ENCODE measurements at places on chromosomes 5 and 9. TPM values are rescaled to one million over a fixed set of nuclear protein-coding genes. Genes with fewer than 3 reads are reported as not detected.

DNA sequence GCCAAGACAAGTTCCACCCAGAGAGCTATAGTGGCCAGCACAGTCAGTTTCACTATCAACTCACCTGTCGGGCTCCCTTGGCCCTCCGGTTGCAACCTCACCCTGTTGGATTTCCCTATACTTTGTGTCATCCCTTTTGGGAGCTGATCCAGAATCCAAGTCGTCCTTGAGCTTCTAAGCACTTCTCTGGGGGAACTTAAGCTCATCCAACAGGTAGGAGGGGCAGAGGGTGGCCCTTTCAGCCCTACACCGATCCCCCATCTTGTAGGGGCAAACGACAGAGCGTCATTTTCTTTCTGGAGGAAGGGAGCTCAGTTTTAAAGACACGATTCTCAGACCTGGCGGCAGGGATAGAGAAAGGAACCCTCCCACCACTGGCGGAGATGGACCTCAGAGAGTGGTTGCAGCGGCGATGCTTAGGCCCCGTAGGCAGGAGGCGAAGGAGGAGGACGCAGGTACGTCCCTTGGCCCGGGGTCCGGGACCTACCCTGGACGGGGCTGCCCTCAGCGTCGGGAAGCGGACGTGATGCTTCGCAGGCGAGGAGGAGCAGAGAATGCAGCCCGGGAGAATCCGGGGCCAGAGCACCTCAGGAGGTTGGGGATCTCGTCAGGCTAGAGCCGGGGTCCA lies 519 bp downstream of the ZER1 start:
- DNase-seq = no peak

DNA sequence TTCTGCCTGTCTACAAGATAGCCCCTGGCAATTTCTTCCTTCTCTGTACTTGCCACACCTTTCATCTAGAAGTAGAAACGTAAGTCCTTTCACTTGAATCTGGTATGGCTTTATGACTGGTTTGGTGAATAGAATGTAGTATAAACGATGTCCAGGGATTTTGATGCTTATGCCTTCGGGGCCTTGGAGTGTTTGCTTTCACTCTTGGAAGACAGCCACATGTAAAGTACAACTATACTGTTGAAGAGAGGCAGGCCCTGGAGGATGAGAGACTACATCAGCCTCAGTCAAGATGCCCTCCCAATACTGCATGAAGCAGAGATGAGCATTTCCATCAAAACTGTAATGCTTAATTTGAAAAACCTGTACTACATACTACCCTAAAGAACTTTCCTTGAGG lies 553.8 kb upstream of the C9orf72 start:
- DNase-seq = no peak

GRCh38 chr9:137280474-137281344 lies 3.2 kb downstream of the TOR4A start:
- DNase-seq = no peak

The NMUR2 gene
- not detected for total RNA-seq

The TRPM6 gene
- not detected for total RNA-seq

The ADCY2 gene
- not detected for total RNA-seq

DNA sequence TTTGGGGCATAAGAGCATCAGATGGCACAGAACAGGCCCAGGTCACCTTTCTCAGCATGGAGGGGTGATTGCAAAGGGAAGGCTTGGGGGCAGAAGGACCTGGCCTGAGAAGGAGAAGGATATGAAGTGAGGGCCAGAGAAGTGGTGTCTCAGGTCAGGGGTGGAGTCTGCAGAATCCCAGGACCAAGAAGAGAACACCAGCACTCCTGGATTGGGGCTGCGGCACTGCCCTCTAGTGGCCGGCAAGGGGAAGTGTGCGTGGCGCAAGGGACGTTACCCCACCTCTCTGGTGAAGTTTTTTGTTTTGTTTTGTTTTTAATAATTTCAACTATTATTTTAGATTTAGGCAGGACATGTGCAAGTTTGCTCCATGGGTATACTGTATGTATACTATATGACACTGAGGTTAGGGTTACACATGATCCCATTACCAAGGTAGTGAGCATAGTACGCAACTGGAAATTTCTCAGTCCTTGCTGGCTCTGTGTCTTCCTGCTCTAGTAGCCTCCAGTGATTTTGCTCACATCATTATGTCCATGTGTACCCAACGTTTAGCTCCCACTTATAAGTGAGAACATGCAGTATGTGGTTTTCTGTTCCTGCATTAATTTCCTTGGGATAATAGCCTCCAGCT lies 1548.6 kb downstream of the EFNA5 start:
- DNase-seq = no peak

DNA sequence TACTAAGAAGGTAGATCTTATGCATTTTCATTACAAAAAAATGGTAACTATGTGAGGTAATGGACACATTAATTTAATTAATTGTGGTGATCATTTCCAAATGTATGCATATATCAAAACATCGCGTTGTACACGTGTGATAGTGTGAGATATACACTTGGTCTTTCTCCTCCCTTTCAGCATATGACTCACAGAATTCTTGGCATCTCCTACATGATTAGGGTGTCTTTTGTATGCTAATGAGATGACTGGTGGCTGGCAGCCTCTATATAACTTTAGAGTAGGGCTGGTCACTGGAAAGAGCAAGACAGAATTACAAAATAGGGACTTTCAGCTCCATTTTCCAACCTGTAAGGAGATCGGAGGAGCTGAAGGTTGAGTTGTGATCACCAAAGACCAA lies 1167.6 kb downstream of the CDH12 start:
- DNase-seq = no peak

- no peak for DNase-seq
Measured at GRCh38 chr9:135480071-135480939, 723 bp downstream of the PPP1R26 start.

GRCh38 chr9:131754846-131755245 lies 15.0 kb upstream of the RAPGEF1 start:
- DNase-seq = no peak

GRCh38 chr5:107831612-107832395 lies 161.1 kb upstream of the EFNA5 start:
- no peak for DNase-seq

DNA sequence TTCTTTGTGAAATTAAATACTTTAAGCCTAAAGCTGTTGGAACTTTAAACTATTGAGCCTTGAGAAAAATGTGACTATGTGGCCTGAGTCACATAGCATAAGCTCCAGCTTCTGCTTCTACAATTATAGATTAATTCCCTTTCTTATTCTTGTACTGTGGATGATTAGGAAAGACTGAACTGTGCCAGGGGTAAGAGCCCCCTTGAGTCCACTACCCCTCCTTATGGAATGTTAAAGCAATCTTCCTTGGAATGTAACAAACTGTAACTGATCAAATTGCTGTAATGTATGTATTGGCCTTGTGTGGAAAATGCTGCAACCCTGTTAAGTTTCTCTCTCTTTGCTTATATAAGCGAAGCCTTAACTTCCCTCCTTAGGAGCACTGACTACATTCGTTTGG lies 273.2 kb downstream of the FAM170A start:
- no peak for DNase-seq

DNA sequence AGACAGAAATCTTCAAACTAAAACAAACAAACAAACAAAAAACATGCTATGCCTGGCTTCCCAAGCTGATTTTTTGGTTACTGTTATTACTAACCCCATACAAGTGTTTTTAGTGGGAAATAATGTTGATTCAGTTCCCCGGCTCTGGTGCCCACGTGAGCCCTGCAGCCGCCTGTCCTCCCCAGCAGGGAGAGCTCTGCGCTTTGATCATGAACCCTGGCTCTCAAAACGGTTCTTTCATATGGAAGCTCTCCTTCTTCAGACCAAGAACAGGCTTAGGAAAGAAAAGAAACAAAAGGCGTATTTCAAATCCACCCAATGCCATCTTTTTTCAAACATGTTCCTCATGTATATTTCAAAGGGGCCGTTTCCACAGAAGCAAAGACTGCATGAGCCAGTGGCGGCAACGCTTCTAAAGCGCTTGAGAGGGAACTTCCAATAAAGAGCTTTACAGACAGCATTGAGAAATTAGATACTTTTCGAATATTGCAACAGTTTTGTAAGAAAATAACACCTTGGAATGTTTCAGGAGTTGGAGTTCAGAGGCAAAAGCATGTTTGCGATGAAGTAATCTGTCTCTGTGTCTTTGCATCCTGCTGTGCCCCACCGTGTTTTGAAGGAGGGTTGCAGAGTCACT lies 74.8 kb downstream of the ICE1 start:
- peak; percentile 34 for DNase-seq

- no peak for DNase-seq
Measured at GRCh38 chr5:7169240-7169878, 226.6 kb upstream of the ADCY2 start.

The SPATA31E1 gene
- total RNA-seq = not detected

DNA sequence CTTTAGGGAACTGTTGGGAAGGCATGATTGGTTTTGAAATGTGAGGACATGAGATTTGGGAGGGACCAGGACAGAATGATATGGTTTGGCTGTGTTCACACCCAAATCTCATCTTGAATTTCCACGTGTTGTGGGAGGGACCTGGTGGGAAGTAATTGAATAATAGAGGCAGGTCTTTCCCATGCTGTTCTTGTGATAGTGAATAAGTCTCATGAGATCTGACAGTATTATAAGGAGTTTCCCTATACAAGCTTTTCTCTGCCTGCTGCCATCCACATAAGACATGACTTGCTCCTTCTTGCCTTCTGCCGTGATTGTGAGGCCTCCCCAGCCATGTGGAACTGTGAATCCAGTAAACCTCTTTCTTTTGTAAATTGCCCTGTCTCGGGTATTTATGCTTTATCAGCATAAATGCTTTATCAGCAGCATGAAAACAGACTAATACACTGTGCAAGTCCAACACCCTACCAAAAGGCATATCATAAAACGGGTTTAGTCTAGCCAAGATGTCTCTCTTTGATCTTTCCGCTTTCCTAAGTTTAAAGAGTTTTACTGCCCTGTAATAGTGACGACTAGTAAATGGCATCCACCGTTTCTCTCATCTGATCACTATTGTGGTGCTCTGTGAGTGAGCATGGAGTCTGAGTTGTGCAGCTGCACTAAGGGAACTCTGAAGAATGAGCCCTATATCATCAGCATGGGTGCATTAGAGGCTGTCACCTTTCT lies 12.9 kb upstream of the ZNF782 start:
- no peak for DNase-seq

DNA sequence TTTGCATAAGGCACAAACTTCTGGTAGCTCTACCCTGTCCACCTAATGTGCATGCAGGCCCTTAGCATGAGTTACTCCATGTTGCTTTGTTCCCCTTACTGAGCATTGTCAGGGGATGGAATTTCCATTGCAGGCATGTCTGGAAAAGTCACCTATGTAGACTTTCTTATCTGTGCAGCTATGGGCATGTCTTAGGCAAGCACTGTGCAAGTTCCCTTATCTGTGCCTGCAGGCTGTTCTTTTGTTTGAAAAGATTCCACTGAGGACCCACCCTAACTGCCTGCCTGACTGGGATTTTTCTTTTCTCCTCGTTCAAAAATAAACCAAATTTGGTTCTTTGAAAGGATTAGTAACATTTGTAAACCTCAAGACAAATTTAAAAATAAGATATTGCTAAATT lies 587.0 kb downstream of the CDH18 start:
- no peak for DNase-seq

The HTR4 gene
- total RNA-seq = not detected

GRCh38 chr9:134682651-134683364 lies 41.2 kb downstream of the COL5A1 start:
- no peak for DNase-seq

DNA sequence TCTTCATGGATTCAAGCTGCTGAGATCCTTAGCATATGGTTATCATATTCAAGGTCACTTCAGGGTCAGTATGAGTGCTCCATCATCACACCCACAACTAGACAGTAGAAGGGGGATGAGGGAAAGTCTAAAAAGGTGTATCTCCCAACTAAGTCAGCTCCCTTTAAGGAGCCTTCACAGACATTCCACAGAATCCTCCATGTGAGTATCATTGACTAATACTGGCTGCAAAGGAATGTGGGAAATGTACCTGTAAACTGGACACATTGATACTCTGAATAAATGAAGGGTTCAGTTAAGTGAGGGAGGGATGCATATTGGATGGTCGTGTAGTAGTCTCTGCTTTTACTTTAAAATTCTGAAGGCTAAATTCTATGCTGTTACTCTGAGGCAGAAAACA lies 330.7 kb downstream of the LRRC70 start:
- no peak for DNase-seq

Data from activated T-cell treated with anti-CD3 and anti-CD28 coated beads, Interleukin-2, amount 50 U/mL, for 72 hours (primary cell).